ENCODE measurements at places on chromosomes 11 and 22.
A peak's percentile ranks its signal among the peaks of the same experiment; 100 is the strongest.

GRCh38 chr11:44725016-44725685 is 1.6 kb upstream of the TSPAN18 start:
- no peak for ATAC-seq

- ATAC-seq, result no peak
Measured at GRCh38 chr22:20215742-20216141, 52.4 kb downstream of the RTN4R start.

DNA sequence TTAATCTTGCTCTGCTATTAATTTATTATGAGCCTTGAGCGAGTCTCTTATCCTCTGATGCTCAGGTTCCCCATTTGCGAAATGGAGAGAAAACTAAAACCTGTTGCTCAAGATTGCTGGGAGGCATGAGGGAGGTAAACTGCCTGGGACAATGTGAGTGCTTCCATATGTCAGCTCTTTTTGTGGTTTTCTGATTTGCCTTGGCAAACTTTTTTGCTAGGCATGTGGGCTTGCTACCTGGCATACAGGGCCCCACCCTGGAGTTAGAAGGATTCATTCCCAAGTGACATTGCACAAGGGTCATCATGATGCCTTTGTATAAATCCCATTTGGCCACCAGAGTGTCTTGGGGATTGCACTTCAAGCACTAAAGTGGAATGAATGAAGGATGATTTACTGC is 22.4 kb downstream of the TSPAN18 start:
- ATAC-seq, result no peak

GRCh38 chr11:66326261-66327111 is 9.6 kb upstream of the CD248 start:
- peak; percentile 59 for ATAC-seq

GRCh38 chr11:64204464-64204989 is 2.0 kb upstream of the FERMT3 start:
- peak; percentile 76 for ATAC-seq

- no peak for ATAC-seq
Measured at GRCh38 chr11:59698506-59698905, 15.1 kb downstream of the OR10V1 start.

DNA sequence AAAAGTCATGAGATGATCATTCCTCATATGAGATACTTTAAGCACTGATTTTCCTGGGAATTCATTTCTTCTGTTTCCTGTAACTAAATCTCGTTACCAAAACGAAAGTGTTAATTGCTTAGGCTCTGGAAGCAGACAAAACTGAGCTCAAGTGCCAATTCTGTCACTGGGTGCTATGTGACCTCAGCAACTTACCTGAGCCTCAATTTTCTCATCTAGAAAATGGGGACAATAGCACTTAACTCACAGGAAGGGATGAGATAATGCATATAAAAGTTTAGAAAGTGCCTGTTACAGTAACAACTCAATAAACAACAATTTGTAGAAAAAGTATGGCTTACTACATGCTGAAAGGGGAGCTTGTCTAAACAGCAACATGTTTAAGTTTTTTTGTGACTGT is 170.2 kb upstream of the MTMR2 start:
- ATAC-seq, result no peak

- ATAC-seq, result no peak
Measured at GRCh38 chr22:22753526-22754267, 109.3 kb downstream of the GGTLC2 start.

DNA sequence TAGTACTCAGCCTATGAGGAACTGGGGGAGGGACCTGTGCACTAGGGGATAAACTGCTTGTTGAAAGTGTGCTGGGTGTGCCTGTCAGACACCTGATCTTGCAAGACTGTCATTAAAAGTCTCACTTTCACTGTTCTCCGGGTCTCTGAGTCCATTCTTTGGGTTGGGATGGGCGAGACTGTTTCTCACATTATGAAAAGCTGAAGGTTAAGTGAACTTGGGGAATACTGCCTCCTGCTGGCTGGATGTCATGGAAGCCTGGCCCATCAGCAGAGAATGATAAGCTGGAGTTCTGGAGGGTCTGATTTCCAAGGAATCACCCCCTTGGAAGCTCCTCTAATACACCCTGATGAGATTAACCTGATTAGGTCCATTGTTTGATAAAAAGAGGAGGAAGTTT is 9.0 kb upstream of the VPREB1 start:
- ATAC-seq, result no peak

DNA sequence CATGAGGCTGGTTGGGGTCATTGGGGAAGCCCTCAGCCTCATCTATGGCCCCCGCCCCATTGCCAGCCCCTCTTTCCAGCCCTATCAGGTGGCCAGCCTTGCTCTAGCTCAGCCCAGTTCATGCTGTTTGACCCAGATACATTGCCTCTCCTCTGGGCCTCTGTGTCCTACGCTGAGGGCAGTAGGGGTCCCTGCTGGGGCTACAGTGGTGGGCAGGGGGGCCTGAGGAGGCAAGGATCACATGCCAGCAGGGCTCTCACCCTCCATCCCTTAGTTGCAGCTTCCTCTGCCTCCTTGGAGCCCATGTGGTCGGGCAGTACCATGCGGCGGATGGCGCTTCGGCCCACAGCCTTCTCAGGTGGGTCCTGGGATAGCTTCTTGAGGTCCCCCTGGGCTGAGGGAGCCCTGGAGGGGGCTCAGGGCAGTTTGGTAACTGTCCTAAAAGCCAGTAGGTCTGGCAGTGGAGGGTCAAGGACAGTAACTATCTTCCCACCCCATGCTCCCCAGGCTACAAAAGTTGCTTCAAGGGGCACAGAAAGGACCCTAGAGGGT is 19.2 kb downstream of the EMID1 start:
- ATAC-seq, result no peak

All from gastroesophageal sphincter (tissue), 4 donors.